ENCODE measurements at places on chromosomes 1 and 21.
A peak's percentile ranks its signal among the peaks of the same experiment; 100 is the strongest.

DNA sequence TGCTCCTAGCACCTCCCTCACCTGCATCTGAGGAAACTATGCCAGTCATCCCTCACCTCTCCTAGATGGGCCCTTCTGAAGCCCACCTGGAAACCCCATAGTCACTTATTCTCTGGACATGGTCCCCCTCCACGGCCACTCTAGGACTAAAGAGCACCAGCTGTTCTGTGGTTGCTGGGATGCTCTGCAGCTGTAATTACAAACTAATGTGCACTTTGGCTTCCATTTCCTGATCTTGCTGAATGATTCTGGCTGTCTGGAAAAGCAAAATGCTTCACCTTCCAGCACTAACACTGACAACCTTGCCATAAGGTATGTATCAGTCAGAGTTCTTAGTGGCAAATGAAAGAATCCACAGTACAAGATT is 48.7 kb upstream of the PSEN2 start:
- DNase-seq = no peak

- no peak for DNase-seq
Observed at GRCh38 chr1:11912000-11912399, 14.2 kb downstream of the KIAA2013 start.

DNA sequence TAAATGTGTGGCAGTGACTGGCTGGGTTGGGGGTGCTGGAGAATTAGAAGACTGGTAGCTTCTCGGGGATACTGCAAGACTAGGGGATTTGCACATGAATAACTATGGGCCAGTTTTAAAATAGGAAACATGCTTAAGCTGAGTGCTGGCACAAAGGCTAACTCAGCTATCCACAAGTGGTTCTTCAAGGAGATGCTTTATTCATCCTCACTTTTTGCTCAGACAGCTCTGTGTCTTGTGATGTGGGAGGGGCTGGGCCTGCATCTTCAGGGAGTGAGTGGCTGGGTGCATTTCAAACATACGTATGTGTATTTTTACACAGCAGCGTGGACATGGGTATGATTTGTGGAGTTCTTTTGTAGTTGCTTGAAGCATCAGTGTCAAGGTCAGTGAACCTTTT is 2.3 kb downstream of the COQ8A start:
- DNase-seq = no peak

GRCh38 chr1:28737307-28738132 is 780 bp downstream of the YTHDF2 start:
- peak; percentile 35 for DNase-seq

GRCh38 chr1:37723072-37723389 is 30.7 kb downstream of the CDCA8 start:
- no peak for DNase-seq

DNA sequence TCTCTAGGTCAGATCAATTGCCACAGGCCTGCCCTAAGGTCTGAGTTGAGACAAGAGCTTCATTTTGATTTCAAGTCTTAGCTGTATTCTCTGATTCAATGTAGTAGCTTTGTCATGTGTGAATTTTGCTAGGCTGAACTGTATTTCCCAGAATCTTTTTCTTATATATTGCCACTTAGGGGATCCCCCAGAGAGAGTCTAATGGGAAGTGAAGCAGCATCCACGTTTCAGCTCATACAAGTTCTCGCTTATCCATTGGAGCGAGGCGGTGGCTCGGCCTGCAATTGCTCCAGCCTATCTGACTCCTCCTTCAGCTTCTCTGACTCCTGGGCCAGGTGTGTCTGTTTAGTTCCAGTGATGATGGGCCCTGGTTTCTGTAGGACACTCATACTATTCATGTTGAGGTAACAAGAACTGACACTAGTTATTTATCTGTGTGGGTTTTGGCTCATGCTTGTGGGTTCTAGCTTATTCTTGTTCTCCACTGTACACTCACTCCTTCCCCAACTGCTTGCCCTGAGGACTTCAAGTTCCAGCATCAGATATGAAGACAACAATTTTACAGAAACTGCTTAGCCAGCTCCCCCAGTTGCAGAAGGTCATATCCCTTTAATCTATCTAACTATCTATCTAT is 48.2 kb downstream of the TBX19 start:
- DNase-seq = no peak
